Effector memory CD4-positive, alpha-beta T cell (primary cell): ENCODE measurements at places on chromosomes 6 and 20.

- no peak for DNase-seq
Measured at GRCh38 chr6:139600343-139600742, 225.9 kb upstream of the CITED2 start.

- DNase-seq, result no peak
Measured at GRCh38 chr6:79755967-79756366, 124.8 kb downstream of the SH3BGRL2 start.

DNA sequence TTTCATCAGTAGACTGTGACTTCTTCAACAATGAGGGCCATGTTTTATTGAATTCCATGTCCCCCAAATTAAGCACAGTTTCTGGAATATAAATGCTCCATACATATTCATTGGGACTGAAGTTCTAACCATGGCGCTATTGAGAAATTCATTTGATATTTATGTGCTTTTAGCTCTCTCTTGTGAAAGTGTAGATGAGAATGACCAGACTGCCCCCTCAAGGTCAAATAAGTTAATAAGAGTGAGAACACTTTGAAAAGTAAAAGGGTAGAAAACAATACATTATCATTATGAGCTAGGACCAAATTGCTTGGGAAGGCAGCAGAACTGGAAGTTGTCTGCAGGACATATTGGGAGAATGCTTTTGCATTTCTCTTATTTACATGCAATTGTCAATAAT is 597.9 kb downstream of the EPM2A start:
- DNase-seq, result no peak

DNA sequence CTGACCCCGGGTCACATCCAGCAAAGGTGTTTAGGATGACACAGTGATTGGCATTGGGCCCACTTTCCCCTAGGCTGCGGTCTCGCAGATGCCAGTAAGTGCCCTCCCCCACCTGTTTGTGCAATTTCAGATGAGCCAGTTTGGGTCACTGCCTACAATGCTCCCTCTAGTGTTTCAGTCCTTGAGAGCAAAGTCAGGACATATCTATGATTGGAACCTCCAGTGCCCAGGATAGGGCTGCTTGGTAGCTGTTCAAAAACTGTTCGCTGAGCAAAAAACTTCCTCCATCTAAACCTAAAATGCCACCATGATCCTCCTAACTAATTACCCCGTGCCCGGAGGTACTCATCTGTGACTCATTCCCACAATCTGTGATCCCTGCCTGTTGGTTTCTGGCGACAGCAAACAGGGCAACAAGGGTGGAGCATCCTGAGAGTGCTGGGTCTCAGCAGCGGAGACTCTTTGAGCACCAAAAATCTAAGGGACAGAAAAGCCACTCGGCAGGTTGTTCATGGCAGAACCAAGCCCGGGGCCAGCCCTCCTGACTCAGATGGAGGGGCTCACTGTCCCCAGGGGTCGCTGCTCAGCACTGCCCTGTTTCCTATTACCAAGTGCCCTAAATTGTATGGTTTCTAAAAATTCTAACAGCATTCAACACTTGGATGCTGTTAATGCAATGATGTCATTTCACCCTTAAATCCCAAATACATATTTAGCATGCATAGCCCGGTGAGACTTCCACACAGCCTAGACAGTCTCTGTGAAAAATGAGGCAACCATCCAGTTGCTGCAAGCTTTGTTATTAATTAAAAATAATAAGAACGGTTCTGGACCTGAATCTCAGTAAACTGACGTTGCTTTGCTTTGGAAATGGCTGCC is 5.0 kb downstream of the VSX1 start:
- no peak for DNase-seq

DNA sequence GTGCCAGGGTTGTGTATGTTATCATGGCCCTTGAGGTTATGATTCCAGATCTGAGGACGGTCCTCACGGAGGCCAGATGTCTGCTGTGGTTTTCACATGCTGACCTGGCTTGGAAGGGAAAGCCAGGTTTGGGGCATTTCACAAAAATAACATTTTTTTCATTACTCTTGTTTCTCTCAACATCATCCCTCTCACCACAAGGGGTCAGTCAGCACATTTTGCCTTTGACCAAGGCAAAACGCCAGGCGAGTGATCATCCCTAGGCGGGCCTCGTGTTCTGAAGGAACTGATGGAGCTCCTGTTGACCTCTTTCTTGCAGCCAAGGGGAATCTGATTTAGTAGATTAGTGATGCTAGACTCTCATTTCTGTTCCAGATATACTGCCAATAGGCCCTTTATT is 133.5 kb downstream of the TBC1D7 start:
- DNase-seq, result no peak

DNA sequence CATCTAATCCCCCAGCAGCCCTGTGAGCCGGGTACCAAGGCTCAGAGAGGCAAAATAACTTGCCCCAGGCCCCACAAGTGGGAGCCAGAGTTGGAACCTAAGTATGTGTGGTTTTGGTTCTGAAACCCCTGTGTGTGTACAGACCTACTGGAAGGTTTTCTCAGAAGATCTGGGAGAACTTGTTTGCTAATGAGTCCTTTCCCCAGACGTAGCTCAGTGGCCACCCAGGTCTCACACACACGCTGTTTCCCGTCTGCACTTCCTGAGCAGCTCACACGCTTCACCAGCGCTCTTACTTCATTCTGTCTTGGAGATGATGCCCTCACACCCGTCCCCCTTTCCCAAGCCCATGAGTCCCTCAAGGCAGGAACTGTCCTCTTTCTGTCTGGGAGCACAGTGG is 8.2 kb downstream of the CCN5 start:
- DNase-seq, result no peak
